ENCODE measurements at places on chromosomes 7 and 10. TPM values are rescaled to one million over a fixed set of nuclear protein-coding genes. Genes with fewer than 3 reads are reported as not detected.

Gene CFAP46
- not detected for total RNA-seq

Gene FAM25A
- not detected for total RNA-seq

DNA sequence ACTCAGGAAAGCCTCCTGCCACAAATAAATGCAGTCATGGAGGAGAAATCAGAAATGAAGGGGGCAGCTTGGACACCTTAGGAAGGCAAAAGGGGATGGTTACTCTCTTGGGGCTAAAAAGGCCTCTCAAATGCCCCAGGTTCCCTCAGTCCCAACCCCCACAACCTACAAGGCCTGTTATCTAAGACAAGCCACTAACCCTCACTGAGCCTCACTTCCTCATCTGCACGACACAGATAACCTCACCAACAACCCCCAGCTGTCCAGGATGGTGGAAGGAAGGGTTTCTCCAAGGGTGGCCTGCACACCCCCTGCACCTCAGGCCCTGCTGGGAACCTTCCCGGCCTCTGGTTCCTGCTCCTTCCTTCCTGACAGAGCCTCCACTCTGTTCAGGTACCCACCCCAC, 29.2 kb downstream of the SORBS1 start:
- no peak overlapping the region for H3K4me3 ChIP-seq
- peak overlapping the region; percentile 1 for H3K27ac ChIP-seq
- no peaks in the 10 kb centered on the region for H3K27me3 ChIP-seq

DNA sequence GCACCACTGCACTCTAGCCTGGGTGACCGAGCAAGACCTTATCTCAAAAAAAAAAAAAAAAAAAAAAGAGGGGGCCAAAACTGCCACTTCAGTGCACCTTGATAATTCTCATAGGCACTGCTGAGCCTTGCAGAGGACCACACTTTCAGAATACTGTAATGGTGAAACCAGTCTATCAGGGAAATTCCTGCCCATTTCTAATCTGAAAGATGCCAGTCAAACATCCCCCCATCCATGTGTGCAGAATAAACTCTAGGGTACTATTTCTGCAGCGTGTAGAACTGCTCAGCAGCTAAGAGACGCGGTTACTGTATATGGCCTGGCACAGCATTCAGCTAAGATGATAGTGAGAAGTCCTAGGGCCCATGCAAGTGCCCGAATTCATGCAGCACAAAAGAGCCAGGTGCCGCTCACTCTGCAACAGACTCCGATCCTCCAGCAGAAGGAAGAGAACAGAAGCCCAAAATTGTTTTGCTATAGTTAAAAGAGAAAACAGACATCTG, 286.8 kb upstream of the KLF14 start:
- H3K4me1 ChIP-seq, result no peaks in the 10 kb centered on the region
- no peaks in the 10 kb centered on the region for H3K27me3 ChIP-seq
- H3K4me3 ChIP-seq, result no peak overlapping the region
- DNase-seq, result no peak
- H3K36me3 ChIP-seq, result no peaks in the 10 kb centered on the region
- no peak overlapping the region for H3K27ac ChIP-seq

GRCh38 chr10:6648894-6649720, 69.0 kb upstream of the PRKCQ start:
- no peaks in the 10 kb centered on the region for H3K36me3 ChIP-seq
- H3K4me3 ChIP-seq, result no peak overlapping the region
- H3K4me1 ChIP-seq, result no peaks in the 10 kb centered on the region
- no peak overlapping the region for H3K27ac ChIP-seq

- no peaks in the 10 kb centered on the region for H3K36me3 ChIP-seq
- H3K4me3 ChIP-seq, result no peak overlapping the region
- no peaks in the 10 kb centered on the region for H3K27me3 ChIP-seq
- no peak overlapping the region for H3K27ac ChIP-seq
Observed at GRCh38 chr10:30013757-30014156, 45.6 kb downstream of the JCAD start.

DNA sequence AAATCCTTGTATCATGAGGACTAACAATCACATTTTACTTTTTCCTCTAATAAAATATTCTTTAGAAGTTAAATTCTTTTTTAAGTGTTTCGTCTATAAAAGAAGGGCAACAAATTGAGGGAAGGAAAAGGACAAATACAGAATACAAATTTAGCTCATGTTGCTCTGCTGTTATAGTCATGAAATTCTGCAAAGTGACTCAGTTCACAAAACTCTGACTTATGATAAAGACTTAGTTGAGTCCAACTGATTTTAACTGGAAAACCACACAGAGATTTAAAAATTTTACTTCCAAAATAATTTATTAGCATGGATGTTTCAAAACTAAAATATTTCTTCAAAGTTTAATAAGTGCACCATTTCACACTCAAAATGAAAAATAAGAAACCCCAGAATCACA, 75.0 kb upstream of the GPR22 start:
- no peaks in the 10 kb centered on the region for H3K4me1 ChIP-seq
- no peak overlapping the region for H3K4me3 ChIP-seq
- no peak overlapping the region for H3K27ac ChIP-seq
- no peak for DNase-seq
- no peaks in the 10 kb centered on the region for H3K27me3 ChIP-seq

GRCh38 chr10:113959383-113959760, 84.3 kb upstream of the ADRB1 start:
- DNase-seq, result peak; percentile 90
- peak overlapping the region; percentile 94 for H3K27ac ChIP-seq
- peaks cover 12% of the 10 kb centered on the region for H3K4me1 ChIP-seq
- no peaks in the 10 kb centered on the region for H3K36me3 ChIP-seq

DNA sequence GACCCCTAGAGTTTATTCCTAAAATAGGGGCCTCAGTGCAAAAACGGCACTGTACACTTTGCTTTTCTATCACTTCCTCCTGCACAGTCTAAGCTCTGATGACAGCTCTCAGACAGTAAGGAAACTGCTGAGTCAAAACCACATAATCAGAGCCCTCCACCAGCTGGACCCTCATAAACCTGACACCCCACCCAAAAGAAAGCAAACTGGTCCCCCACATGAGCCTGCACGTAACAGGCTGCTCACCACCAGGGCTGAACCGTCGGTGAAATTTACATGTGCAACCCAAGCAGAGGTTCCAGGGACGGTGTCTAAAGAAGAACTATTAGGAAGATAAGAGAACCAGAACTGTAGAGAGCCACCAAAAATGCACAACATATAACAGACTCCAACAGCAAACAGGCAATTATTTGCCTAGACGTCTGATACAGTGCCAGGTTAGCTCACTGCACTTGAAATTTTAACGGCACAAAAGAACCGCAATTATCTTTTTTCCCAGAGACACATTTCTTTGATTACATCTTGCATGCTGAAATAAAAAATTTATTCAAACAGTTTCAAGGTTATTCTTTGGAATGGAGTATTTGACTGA, 19.6 kb downstream of the SGMS1 start:
- no peaks in the 10 kb centered on the region for H3K27me3 ChIP-seq
- H3K27ac ChIP-seq, result no peak overlapping the region
- no peaks in the 10 kb centered on the region for H3K36me3 ChIP-seq
- no peak for DNase-seq
- no peak overlapping the region for H3K4me3 ChIP-seq

- no peak overlapping the region for H3K4me3 ChIP-seq
- H3K36me3 ChIP-seq, result no peaks in the 10 kb centered on the region
- no peaks in the 10 kb centered on the region for H3K27me3 ChIP-seq
Observed at GRCh38 chr7:55996856-55997500, 32.6 kb downstream of the NIPSNAP2 start.

DNA sequence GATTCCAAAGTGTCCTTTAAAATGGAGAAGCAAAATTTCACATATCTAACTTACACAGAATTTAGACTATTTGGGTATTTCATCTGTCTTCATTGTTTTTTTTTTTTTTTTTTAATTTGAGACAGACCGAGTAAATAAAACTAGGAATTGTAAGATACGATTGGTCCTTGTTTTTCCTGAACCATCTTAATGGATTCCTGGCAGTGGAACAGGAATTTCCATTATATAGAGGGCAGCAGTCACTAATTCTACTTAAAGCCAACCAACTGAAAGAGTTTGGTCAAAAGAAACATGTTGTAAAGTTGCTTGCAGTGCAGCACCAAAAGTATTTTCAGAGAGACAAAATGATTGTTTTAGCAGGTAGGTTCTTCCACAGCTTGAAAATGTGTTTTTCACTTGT, 72.5 kb upstream of the HGF start:
- H3K36me3 ChIP-seq, result no peaks in the 10 kb centered on the region
- no peaks in the 10 kb centered on the region for H3K27me3 ChIP-seq
- no peak overlapping the region for H3K27ac ChIP-seq
- H3K4me1 ChIP-seq, result no peaks in the 10 kb centered on the region
- no peak overlapping the region for H3K4me3 ChIP-seq

Gene FRMD4A
- total RNA-seq, result 8.6 TPM

Gene GNAT3
- not detected for total RNA-seq

- no peaks in the 10 kb centered on the region for H3K36me3 ChIP-seq
- DNase-seq, result no peak
- H3K27ac ChIP-seq, result no peak overlapping the region
Observed at GRCh38 chr7:80740778-80741545, 102.5 kb downstream of the CD36 start.

DNA sequence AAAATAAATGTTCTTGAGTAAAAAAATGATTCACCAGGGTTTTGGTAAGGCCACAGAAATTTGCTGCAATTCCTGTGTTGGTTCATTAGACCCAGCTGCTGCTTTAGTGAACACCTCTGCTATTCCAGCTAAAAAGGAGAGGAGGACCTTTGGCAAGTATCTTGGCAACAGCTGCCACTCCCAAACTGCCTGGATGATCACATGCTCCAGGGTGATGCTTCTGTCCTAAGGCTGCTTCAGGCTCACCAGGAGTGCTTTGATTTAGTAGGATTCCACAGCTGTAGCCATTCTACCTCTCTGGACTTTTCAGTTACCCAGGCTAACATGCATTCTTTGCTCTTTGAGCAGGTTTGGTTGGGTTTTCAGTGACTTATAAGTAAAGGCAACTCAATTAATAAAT, 82.6 kb upstream of the NPVF start:
- H3K27ac ChIP-seq, result no peak overlapping the region
- no peaks in the 10 kb centered on the region for H3K4me1 ChIP-seq
- peak; percentile 50 for DNase-seq
- H3K4me3 ChIP-seq, result no peak overlapping the region

DNA sequence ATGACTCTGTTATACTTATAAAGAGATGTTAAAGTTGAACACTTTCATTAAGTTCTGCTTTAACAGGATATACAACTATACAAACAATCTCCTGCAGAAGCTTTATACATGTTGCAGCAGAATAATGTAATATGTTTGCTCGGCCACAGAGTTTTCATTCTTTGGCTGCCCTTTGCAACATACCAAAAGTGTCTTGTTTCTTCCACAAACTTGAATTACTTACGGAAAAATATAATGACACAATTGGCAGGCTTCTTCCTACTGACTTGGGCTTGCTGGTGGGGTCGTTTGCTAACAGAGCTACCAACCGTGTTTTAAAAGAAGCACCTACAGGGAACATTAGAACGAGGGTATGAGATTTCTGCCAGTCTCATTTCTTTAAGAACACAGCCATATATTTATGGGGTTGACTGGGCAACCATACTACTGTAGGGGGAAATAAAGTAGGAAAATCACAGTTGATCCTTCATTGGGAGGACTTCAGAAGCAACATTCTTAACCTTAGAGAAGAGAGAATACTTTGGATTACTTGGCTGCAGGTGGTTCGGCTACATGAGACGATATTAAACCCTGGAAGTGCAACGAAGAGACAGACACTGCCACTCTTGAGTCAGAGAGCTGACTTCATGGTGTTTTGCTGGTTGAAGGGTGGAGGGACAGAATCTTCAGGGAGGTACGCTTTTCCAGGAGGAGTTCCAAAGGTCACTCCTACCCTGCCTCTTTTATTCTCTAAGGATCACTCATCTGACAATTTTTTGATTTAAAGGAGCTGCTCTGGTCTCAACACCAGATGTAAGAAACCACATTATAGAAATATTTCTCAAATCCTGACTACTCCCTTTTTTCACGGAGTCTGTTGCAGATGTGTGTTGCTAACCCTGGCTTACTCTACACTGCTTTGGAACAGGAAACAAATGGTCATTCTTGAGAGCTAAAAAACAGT, 123.9 kb downstream of the SEMA3C start:
- no peaks in the 10 kb centered on the region for H3K36me3 ChIP-seq
- H3K4me3 ChIP-seq, result no peak overlapping the region
- DNase-seq, result no peak
- H3K27me3 ChIP-seq, result no peaks in the 10 kb centered on the region
- no peaks in the 10 kb centered on the region for H3K4me1 ChIP-seq

DNA sequence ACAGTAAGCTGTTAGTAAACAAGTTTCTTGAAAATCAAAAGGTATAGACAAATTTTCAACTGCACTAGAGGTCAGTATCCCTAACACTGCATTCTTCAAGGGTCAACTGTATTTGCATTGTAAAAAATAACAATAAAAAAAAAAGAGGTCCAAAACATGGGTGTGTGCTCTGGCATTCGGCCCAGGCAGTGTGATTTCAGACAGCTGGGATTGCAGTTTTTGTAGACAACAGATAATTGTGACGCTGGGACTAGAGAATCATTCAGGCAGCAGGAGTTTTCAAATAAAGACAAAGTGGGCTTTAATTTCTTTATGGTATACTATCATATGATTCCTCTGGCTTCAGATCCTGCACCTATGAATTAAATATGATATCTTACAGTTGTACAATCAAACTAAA, 543.2 kb upstream of the SEMA3D start:
- H3K27ac ChIP-seq, result no peak overlapping the region
- H3K27me3 ChIP-seq, result no peaks in the 10 kb centered on the region
- no peak for DNase-seq
- no peaks in the 10 kb centered on the region for H3K4me1 ChIP-seq

- DNase-seq, result no peak
- no peak overlapping the region for H3K4me3 ChIP-seq
- no peaks in the 10 kb centered on the region for H3K4me1 ChIP-seq
- H3K27me3 ChIP-seq, result no peaks in the 10 kb centered on the region
- H3K36me3 ChIP-seq, result no peaks in the 10 kb centered on the region
Observed at GRCh38 chr7:111718886-111719285, 156.6 kb upstream of the IMMP2L start.

DNA sequence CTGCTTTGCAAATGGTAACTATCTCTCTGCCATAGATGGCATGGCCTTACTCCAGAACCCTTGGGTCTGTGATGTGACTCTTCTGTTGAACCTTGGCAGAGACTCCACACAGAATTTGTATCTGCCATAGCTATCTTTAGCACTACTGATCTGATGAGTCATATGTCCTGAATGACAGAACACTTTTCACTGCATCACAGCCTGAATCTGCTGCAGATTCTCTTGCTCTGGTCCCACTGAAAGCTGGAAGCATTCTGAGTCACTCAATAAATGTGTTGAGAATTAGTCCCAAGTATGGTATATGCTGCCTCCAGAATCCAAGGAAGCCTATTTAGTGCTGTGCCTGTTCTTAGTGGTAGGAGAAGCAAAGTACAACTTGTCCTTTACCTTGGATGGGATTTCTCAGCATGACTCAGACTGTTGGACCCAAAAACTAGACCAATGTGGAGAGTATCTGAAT, 39.5 kb upstream of the ANKRD1 start:
- H3K36me3 ChIP-seq, result no peaks in the 10 kb centered on the region
- no peaks in the 10 kb centered on the region for H3K27me3 ChIP-seq
- no peak overlapping the region for H3K27ac ChIP-seq

Gene DAGLB
- 15.6 TPM for total RNA-seq

DNA sequence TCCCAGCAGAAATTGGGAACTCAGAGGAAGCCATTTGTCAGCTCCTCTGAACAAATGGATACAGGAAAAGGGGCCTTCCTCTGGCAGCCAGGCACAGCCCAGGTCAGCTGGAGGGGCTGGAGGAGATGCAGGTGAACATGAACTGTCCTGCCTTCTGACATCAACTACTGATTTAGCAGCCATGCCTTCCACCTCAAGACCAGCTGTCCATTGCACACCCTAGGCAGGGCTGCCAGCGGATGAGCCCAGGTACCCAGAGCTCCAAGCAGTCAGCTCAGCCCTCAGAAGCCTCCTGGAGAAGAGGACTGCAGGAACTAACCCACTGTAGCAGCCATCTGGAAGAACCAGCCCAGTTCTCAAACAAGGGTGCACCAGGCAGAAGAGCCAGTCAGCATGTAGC, 44.1 kb upstream of the GDF10 start:
- H3K27me3 ChIP-seq, result no peaks in the 10 kb centered on the region
- H3K4me3 ChIP-seq, result no peak overlapping the region
- H3K27ac ChIP-seq, result no peak overlapping the region
- no peaks in the 10 kb centered on the region for H3K36me3 ChIP-seq
